ENCODE measurements at places on chromosomes 3 and 15.

- DNase-seq = no peak
Observed at GRCh38 chr3:160796813-160797164, 40.8 kb downstream of the PPM1L start.

GRCh38 chr3:50100386-50100785 lies 11.7 kb downstream of the RBM5 start:
- DNase-seq = no peak

GRCh38 chr3:14145236-14145635 lies 20.4 kb downstream of the TMEM43 start:
- peak; percentile 77 for DNase-seq

GRCh38 chr15:82051664-82052063 lies 5.8 kb upstream of the MEX3B start:
- DNase-seq = no peak

DNA sequence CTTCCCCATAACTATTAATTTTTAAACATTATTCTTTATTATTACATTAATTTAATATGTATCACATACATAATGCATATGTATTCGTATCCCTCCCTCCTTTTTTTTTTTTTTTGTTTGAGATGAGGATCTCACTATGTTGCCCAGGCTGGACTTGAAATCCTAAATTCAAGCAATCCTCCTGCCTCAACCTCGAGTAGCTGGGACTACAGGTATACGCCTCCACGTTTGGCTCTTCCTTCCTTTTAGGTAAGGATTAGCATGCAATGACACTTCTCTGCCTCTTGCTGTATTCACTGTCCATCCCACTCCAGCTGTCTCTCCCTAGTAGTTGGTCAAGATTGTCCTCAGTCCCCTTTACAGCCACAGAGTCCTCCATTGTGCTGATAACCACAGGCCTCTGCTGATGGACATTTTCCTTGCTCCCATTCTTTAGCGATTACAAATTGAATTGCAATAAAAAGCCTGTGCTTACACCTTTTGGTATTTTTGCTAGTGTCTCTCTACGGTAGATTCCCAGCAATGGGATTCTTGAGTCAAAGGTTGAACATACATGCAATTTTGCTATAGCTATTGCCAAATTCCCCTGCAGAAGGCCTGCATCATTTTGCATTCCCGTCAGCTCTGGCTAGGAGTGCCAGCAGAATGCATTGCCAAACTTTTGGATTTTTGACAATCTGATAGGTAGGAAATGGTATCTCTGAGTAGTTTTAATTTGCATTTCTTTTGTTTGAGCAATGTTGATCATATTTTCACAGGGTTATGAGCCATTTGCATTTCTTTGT lies 156.6 kb downstream of the SMAD6 start:
- peak; percentile 68 for DNase-seq

GRCh38 chr3:106120356-106120755 lies 251.5 kb upstream of the CBLB start:
- peak; percentile 73 for DNase-seq

- peak; percentile 96 for DNase-seq
Observed at GRCh38 chr15:101127506-101128076, 124.3 kb downstream of the CHSY1 start.

GRCh38 chr3:183644244-183644643 lies 8.8 kb downstream of the KLHL24 start:
- no peak for DNase-seq
